ELR (cell line): ENCODE measurements at places on chromosomes 6 and 20.

DNA sequence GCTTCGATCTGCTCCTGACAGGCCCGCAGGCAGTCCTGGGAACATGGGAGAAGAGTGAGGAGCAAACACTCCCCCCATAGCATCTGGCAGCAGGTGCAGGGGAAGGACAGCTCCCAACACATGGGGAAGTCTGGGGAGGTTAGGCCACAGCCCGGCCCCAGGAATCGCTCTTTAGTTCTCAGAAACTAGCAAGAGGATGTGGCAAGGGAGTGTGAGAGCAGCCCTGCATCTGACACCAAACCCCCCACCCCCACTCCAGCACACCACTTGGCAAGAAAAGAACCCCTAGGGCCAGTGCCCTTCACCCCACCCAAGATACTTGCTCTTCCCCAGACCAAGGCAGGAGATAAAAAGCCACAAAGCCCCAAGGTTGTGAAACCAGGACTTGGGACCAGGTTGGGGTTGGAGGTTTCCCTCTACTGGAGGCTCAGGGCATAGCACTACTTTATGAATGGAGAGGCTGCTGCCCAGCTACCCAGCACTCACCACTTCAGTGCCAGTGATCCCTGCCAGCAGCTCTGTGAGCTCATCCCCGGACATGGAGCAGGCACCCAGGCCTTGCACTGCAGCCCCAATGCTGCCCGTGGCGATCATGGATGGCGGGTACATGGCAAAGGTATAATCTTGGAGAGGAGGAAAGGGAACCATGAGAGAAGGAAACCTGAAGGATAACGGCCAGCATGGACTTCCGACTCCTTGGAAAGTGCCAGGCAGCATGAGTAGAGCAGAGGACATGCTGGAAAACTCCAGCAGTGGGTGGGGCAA lies 5.4 kb downstream of the CCND3 start:
- peak; percentile 91 for DNase-seq

DNA sequence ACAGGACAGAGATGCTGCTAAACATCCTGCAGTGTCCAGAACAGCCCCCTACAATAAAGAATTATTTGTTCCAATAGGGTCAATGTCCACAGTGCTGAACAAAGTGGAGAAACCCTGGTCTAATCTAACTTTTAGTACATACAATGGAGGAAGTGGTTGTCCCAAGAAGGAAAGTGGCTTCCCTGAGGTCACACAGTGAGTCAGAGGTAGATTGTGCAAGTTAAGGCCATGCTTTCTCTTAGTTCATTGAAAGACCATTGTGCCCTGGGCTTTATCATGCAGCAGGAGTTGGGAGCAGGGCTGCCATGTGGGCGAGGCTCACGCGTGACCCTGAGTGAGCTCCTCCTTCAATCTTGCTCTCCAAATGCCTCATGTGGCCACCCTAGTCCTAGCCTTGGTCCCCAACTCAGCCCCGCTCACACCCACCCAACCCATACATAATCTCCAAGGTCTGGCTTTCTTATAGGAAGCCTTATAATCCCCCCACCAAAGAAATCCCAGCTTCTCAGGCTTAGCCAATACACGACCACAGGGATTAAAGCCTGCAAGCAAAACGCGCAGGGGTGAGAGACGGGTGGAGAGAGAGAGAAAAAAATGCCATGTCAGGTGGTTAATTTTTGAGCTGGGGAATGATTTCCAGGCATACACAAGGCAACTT lies 19.9 kb downstream of the SLC13A3 start:
- peak; percentile 30 for DNase-seq

DNA sequence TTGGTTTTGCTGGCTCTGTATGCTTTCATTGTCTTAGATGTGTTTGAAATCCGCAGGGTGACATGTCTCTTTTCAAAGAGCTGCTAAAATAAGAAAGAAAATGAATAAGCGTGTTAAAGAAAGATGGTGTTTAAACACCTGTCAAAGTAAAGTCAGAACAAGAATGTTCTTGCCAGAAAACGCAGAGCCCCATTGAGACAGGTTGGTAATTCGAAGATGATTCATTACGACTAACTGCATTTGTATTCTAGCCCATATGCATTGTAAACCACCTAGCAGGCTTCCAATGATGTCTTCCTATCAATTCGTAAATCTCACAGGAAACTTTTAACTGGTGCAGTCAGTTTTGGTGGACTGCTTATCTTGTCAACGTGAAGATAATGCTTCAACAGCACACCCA lies 16.8 kb downstream of the PHACTR2 start:
- peak; percentile 75 for DNase-seq

GRCh38 chr6:139369068-139369467 lies 5.4 kb downstream of the CITED2 start:
- no peak for DNase-seq

DNA sequence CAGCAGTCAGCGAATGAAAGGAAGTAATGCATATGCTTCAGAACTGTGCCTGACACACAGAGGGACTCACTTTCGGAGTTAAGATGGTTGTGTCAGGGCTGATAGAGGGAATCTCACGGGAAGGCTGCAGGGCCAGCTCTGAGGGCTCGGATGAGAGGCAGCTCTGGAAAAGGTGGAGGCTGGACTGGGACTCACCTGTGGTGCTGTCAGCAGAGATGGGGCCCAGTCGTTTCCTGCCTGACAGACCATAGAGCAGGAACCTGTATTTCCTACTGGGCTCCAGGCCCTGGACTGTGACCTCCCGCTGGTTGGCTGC lies 9.3 kb downstream of the CYP21A2 start:
- no peak for DNase-seq

GRCh38 chr20:62929051-62929538 lies 2.8 kb upstream of the DIDO1 start:
- peak; percentile 69 for DNase-seq

- DNase-seq = no peak
Measured at GRCh38 chr20:5753814-5754213, 3.6 kb downstream of the SHLD1 start.

- no peak for DNase-seq
Measured at GRCh38 chr6:7062451-7063162, 45.2 kb upstream of the RREB1 start.

- DNase-seq = no peak
Measured at GRCh38 chr6:148385379-148385778, 42.7 kb downstream of the SASH1 start.

- peak; percentile 86 for DNase-seq
Measured at GRCh38 chr6:4008324-4009047, 70.5 kb downstream of the FAM217A start.

- no peak for DNase-seq
Measured at GRCh38 chr6:159090530-159091480, 46.0 kb upstream of the TAGAP start.

DNA sequence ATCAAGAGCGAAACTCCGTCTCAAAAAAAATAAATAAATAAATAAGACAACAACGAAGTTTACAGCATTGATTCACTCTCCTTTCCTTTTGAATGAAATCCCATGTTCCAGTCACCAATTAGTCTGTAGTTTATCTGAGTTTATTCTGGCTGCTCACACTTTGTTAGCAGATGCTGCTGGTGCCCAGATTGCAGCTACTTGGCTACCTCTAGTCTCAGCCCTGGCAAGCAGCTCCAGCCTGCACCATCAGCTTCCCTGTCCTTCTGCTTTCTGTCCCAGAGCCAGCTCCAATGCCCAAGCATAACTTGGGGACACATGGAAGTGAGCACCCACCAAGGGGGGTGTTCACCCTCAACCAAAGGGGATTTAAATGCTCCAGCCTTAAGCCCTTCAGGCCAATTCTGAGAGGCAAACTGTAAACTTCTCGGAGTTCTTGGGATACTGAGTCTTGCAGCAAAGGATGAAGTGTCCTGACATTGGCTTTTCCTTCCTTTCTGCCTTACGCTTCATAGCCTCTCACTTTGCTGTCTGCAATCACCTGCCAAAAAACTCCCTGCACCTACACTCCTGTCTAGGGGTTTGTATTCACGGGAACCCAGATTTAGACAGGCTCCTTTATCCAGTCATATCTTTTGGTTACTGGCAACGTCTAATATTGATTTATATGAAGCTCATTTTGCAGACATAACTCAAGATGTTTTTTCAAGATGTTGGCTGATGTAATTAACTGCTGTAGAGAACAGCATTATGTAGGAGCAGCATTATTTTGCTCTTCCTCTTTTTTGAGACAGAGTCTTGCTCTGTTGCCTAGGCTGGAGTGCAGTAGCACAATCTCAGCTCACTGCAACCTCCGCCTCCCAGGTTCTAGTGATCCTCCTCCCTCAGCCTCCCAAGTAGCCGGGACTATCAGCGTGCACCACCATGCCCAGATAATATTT lies 9.8 kb upstream of the TASP1 start:
- no peak for DNase-seq

DNA sequence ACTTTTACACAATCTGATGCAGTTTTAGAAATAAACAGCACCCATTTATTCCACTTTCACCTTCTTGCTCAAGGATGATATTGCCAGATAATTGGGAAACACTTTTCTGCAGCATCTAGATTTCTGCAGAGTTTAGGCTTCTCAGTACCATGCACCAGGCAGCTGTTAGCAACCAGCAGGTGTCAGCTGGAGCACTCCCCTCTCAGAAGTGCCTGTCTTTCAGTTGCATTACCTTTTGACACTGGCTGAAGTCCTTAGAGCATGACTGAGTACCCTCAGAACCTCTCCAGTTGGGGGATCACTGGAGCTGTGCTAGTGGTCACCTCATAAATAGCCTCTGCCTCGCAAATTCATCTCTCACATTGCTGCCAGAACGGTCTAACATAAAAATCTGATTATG lies 91.2 kb downstream of the DNAH8 start:
- DNase-seq = no peak

DNA sequence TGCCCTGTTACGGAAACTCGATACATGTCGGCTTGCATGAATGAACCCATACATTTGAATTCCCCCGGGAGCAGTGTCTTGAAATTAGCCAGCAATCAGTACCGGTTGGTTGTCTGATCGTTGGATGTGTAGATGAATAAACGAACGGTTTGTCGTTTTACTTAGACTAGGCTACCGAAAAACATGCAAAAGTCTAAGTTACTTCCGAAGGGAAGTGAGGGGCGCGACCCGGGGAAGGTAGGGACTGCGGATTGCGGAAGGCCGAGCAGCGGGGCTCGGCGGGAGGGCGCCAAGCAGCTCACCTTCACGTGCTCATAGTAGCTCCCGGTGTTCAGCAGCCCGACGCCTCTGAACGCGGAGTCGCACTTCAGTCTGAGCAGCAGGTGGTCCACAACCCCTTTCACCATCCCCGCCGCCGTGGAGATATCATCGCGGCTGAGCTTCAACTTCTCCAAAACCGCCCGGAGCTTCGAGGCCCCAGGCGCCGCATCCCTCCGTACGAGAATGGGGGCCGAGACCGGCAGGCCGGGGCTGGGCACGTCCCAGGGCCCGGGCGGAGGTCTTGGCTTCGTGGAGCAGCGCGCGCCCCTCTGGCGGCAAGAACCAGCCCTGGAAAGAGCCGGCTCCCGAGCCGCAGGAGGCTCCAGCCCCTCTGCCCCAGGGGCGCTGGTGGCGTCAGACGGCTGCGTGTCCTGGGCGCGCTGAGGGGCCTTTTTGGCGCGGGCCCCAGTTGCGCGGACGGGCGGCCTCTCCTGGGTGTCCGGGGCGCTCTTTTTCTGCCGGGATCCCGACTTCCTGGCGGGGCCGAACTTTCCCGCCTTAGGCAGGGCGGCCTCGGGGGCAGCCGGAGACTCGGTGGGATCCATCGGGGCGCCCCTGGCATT lies 632 bp downstream of the CGAS start:
- peak; percentile 74 for DNase-seq

DNA sequence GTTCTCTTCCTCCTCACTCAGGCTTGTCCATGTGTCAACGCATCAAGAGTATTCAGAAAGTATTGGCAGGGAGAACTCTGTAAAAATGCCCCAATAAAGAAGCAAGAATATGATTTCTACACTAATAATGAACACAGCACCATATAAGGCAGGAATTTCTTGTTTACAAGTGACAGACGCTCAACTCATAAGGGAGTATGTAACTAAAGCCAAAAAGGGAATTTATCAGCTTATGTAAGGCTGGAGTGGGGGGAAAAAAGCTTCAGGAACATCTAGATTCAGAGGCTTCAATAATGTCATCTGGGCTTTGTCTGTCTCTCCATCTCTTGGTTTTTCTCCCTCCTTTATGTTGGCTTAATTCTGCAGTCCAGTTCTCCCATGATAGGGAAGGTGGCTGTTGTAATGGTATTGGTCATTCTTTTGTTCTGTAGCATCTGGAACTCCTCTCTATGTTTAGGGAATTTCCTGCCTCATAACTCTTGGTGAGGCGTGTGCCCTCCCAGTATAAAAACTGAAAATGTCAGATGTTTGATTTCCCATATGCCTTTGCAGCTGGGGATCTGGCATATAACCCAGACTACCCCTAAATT lies 125.1 kb upstream of the COL21A1 start:
- DNase-seq = no peak

- peak; percentile 14 for DNase-seq
Measured at GRCh38 chr6:119348096-119348747, 1.3 kb downstream of the MAN1A1 start.

- peak; percentile 64 for DNase-seq
Measured at GRCh38 chr6:26215585-26216358, 128.5 kb downstream of the HFE start.

DNA sequence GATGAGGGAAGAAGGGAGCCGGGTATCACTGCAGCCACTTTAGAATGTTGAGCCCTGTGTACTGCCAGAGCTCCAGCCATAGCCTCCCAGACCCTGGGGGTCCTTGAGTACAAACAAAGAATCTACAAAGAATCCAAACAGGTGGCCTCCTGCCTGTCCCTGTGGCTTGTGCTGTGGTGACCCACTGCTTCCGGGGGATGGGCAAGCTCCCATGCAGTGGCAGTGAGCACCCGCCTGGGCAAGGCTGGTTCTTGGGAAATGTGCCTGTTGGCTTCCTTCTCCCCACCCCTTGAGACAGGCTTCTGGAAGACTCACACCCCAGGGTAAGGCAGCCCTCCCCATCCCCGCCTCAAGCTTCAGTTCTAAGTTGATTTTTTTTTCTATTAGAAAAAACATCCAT lies 13.9 kb downstream of the SIRPA start:
- no peak for DNase-seq

GRCh38 chr6:36337814-36338213 lies 1.1 kb upstream of the BNIP5 start:
- DNase-seq = no peak

DNA sequence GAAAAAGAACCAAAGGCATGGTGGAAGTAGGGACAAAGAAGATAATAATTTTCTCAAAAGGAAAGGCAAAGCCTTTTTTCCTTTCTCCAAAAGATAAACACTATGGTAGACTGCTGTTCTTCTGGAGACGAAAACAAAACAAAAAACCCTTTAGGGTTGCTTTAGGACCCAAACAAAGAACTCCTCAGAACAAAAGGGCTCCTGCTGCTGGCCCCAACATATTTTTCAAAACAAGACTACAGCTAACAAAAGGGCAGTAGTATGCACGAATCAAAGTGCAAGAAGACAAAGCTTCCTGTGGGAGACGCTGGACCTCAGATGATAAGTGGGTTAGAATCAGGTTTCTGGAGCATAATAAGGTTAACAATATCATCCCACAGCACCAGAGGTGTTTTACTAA lies 15.8 kb downstream of the NCOA5 start:
- DNase-seq = no peak

- no peak for DNase-seq
Measured at GRCh38 chr6:402901-403658, 11.5 kb downstream of the IRF4 start.

DNA sequence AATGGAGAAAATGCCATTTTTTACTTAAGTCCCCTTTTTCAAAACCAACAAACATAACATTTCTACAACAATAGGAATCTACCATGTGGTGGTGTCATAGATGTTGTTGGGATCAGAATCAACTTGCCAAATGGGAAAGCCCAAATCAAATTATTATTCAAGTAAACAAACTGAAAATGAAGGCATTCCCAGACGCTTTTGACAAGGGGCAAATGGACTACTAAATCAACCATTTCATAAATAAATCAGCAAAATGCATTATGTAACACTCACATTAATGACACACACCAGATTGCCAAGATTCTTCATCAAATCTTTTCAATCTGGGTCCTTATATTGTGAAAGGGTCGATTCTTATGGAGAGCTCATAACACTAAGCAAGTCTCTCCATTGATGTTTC lies 375.6 kb downstream of the KIF16B start:
- DNase-seq = no peak
